Colonic mucosa (tissue), 4 donors: ENCODE measurements at places on chromosomes 11 and 22. TPM values are rescaled to one million over a fixed set of nuclear protein-coding genes. Genes with fewer than 3 reads are reported as not detected.
A peak's percentile ranks its signal among the peaks of the same experiment; 100 is the strongest.

The SERPING1 gene
- 18.7 TPM for total RNA-seq

The TH gene
- total RNA-seq = not detected

The ARHGEF17 gene
- 13.4 TPM for total RNA-seq

DNA sequence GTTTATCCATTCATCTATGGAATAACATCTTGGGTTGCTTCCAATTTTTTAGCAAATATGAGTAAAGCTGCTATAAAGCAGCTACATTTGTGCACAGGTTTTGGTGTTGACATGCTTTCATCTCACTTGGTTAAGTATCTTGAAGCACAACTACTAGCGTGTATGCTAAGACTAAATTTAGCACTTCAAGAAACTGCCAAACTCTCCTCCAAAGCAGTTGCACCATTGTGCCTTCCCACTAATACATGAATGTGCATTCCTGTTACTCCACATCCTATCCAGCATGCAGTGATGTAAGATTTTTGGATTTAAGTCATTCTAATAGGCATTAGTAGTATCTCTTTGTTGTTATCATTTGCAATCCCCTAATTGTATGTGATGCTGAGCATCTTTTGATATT, 230.7 kb downstream of the KCNA4 start:
- no peak for DNase-seq

DNA sequence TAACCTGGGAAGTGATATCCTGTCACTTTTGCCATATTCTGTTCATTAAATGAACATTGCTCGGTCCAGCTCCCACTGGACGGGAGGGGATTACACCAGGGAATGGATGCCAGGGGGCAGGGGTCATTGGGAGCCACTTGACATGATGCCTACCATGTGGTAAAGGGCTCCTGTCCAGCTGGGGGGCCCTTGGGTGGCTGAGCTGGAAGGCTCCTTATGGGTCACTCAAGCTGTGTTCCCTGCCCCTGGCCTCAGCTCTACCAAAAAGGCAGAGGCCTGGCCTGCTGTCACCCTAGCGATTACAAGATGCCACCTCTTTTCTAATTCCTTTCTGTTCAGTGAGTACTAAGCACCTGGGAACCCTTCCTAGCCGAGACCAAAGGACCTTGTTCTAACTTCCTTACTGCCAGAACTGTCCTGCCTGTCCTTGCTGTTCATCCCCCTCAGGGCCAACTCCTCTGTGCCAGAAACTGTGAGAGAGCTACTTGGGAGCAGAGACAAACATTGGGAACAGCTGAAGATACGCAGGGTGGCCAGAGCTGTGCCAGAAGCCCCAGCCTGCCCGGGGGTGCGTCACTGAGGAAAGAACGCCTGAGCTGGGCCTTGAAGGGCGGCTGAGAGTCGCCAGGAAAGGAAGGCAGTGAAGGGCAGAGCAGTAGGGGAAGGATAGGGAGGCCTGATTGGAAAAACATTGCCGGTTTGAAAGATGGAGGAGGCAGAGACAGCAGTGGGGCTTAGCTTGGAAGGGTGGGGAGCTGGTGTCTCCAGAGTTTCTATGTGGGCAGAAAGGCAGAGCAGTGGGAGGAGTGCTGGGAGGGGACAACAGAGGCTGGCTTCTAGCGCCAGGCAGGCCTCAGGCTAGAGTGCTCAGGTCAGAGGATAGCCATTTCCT, 12.7 kb upstream of the UVRAG start:
- no peak for DNase-seq

DNA sequence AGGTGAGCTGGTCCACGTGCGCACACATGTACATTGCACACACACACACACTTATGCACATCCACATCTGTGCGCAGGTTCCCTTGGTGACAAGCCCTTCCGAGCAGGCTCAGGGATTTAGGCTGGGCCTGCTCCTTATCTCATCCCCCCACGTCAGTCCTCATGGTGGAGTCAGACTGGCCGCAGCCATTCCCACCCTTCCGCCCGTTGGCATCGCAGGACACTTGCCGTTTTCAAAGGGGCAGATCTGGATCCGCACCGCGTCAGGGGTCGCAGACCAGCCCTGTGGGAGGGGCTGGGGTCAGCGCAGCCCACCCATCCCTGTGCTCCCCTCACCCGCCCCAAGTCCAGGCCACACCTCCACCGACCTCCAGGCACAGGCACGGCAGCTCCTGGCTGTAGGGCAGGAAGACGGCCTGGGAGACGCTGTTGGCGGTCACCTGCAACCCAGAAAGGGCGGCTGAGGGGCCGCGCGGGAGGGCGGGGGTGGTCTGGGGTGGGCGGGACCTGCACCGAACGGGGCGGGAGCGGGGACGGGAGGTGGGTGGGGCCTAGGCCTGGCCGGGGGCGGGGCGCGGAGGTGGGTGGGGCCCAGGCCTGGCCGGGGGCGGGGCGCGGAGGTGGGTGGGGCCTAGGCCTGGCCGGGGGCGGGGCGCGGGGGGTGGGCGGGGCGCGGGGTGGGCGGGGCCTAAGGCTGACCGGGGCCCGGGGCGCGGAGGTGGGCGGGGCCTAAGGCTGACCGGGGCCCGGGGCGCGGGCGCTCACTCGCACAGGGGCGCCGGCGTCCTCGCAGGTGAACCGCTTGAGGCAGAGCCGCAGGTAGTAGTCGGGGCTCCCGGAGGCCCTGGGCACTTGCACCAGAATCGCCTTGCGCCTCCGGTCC, 13.3 kb downstream of the IL17REL start:
- DNase-seq = no peak

DNA sequence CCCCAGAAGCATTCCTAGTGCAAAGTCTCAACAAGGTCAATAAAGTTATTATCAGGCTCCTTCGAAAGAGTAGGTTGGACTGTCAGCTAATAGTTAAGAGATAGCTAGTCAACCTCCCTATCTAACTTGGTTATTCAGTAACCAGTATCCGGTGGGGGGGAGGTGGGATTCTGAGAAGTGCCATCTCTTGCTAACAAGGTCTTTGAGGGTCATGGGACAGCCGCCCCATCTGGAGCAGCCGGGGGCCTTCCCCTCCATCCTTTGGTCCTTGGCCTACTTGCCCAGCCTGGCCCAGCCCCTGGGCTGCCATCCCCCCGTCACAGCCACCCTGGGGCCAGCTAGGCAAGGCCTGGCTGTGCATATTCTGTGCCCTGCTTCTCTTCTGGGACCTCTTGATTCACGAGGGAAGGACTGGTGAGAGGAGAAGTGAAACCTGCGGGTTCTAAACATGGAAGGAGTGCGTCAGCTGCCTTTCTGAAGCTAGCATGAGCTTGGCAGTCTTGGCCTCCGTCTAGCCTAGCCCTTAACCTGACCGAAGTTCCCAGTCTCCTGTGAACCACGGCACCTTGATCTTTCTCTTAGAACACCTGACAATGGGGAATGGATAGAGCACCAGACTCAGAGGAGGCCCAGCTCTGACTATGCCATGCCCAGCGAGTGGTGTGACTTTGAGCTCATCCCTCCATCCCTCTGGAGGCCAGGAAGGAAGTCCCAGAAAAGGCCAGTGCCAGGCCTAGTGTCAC, 9.3 kb downstream of the SLC37A2 start:
- no peak for DNase-seq

GRCh38 chr11:87213444-87213843, 175.7 kb downstream of the TMEM135 start:
- DNase-seq = no peak

DNA sequence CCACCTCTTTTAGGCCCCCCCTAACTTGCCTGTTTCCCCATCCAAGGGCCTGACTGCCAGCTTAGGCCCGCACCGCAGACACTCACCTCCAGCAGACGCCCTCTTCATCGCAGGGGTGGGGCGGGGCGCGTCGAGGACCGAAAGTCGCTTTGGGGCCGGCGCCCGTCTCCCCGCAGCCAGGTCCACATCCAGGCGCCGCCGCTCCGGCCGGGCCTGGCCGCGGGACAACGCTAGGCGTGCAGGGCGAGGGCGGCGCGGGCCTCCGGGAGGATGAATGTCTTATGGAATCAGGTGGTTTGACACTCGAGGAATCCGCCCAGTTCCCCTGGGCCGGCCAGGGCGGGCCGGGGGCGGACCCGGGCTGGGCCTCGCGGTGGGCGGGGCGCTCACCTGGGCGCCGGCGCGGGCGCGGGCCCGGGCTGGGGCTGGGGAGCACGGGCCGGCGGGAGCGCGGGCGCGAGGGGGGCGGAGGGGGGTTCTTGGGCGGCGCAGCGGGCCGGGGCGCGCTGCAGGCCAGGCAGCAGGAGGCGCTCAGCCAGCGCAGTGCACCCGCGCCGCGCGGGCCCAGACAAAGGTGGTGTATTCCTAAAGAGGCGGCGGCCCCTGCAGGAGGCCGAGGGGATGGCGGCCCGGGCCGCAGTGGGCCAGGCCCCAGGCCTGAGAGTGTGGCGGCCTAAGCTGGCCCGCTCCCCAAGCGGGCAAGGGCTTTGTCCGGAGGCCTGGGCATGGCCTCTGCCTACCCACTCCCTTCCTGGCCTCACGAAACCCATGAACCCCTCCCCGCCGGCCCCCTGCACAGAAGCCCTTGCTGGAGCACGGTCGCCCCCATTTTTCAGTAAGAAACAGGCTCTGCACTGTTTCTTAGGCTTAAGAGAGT, 177.6 kb downstream of the IGLL1 start:
- peak; percentile 85 for DNase-seq

DNA sequence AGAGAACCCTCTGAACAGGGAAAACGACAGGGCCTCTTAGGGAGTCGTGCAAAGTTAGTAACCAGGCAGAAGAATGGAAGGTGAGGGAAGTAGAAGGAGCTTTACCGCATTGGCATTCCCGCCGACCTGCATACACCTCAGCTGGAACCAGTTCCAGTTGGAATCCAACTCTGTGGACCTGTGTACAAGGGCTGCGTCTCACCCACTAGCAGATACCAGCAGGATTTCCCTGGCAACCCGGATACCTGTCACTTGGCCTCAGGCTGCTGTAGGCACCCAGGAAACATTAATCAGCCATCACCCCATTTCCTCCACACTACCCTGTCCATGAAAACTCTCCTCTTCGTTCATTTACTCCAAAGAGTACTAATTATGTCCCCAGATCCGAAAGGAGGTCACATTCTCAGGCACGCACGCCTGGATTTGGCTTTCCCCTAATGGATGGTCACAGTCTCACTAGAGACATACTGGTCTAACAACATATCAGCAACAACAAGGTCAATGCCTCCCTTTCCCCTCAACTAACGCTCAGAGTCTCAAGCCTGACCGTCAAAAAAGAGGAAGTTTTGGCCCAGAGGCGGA, 842 bp downstream of the ARFGAP2 start:
- no peak for DNase-seq

- peak; percentile 53 for DNase-seq
Measured at GRCh38 chr11:33329705-33330329, 72.6 kb downstream of the HIPK3 start.

DNA sequence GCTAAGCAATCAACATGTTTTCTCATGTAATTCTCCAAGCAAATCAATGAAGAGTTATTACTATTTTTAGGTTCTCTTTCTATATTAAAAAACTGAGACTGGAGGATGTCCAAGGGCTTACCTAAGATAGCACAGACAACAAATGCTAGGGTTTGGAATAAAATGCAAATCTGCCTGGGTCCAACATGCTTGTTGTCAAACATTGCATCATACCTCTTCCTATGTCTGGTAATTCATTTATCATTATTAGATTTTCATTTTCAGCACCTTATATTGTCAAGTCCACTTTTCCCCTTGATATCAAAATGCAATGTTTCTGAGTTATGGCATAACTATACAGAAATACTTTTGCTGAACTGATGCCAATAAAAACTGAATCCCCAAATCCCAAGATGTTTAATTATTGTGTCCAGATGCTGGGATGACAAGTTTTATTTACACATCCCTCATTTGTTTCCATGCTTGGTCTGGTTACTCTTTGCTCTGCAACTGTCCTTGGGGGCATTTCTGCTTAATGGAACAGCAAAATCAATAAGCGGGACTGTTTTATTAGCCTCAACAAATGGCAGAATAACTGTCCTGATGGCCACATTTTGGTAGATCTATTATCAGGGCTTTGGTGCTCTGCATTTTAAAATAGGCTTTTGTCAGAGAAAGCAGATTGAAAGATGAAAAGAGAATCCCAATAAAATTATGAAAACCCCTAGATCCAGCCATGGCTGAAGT, 86.0 kb downstream of the C11orf87 start:
- DNase-seq = no peak

DNA sequence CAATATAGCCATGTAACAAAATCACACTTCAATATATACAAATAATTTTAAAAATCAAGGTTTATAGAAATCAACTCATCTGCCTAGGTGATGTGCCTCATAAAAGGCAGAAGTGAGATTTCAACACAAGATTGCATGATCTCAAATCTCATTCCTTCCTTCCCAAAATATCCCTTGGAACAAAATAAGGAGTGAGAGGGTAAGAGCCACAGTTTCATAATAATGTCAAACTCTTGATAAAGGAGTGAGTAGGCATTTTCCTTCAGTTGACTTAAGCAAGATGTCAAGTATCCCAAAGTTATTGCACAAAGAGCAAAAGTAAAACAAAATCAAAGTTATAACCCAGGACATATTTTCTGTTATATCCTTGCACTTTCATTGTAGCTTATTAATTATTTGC, 81.3 kb downstream of the C22orf31 start:
- no peak for DNase-seq

DNA sequence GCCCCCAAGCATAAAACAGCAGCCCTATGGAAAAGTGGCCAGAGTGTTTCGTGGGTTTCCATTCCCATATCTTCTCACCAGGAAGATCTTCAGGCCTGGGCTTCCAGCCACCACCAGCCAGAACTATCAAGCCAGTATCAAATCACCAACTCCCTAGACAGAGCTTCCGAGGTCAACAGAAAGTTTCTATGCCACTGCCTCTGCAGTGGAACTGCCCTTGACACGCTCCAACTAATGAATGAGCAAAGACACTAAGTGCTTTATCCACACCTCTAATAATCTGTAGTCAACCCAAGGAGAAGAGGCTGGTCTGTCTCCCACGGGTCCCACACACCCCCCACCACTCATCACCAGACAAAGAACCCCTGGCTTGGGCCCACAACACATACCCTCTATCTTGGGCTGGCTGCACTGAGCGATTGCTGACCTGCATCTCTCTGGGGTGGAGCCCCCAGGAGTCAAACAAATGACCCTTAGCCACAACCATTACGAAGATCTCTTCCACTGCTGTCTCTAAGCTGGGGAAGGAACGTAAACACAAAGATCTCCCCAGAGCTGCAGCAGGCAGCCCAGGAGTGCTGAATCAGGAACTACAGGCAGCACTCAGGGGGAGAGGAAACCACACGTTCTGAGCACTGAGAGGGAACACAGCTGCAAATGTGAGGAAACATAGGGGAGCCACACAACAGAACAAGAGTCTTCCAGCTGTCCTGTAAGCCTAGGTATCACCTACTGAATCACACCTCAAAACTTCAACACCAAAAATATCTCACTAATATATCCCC, 9.7 kb downstream of the OR5AN1 start:
- no peak for DNase-seq

GRCh38 chr11:57240007-57240406, 3.0 kb upstream of the APLNR start:
- no peak for DNase-seq
